ENCODE measurements at places on chromosomes 4 and X.

GRCh38 chrX:68571610-68572311, 72.9 kb downstream of the YIPF6 start:
- peak; percentile 76 for DNase-seq

DNA sequence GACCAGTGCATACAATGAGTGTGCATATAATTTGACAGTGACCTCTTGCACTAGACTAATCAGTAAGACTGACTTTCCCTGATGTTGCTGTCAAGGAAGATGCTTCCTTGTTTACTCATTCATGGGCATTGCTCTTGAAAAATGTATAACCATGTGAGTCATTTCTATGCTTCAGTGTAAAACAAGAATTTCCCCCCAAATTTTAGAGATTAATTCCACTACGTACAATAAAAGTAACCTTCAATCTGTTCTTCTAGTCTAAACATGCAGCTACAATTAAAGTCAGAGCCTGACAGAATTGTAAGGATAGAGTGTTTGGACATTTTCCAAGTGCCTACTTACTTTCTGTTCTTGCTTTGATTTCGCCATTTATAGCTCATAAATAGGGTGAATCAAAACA, 935.7 kb downstream of the RAPGEF2 start:
- DNase-seq = no peak

- peak; percentile 23 for DNase-seq
Measured at GRCh38 chr4:21790438-21791029, 158.0 kb downstream of the KCNIP4 start.

- DNase-seq = peak; percentile 44
Measured at GRCh38 chr4:122469457-122469856, 12.9 kb upstream of the IL2 start.

- no peak for DNase-seq
Measured at GRCh38 chr4:143406523-143406922, 69.8 kb downstream of the GAB1 start.

GRCh38 chrX:71514367-71515037, 18.4 kb upstream of the OGT start:
- DNase-seq = peak; percentile 63
